ENCODE measurements at places on chromosomes 12 and 14.

- DNase-seq: no peak
Observed at GRCh38 chr12:30774599-30774998, 19.8 kb upstream of the CAPRIN2 start.

- DNase-seq: no peak
Observed at GRCh38 chr12:1564067-1564466, 30.3 kb downstream of the FBXL14 start.

- DNase-seq: peak; percentile 26
Observed at GRCh38 chr12:114013575-114014345, 47.6 kb upstream of the RBM19 start.

DNA sequence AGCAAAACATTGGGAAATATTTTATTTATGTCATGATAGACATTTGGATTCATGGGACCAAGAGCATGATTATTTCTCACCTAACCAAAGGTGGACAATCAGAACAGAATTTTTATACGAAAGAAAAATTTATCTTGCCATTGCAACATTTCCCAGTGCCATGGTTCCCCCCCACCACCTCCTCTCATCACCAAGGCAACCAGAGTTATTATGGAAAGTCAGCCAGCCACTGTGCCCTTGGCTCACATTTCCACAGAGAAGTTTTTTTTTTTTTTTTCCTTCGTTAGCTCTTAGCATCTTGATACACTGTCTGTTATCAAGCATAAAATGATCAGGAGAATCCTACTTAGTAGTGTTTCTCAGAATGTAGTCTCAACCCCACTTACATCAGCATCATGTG, 176.4 kb upstream of the TMTC1 start:
- DNase-seq: no peak

- DNase-seq: no peak
Observed at GRCh38 chr14:93862265-93862664, 64.9 kb upstream of the FAM181A start.

- no peak for DNase-seq
Observed at GRCh38 chr12:80979251-80979650, 41.5 kb upstream of the LIN7A start.

GRCh38 chr14:102903889-102904512, 18.5 kb upstream of the AMN start:
- no peak for DNase-seq

DNA sequence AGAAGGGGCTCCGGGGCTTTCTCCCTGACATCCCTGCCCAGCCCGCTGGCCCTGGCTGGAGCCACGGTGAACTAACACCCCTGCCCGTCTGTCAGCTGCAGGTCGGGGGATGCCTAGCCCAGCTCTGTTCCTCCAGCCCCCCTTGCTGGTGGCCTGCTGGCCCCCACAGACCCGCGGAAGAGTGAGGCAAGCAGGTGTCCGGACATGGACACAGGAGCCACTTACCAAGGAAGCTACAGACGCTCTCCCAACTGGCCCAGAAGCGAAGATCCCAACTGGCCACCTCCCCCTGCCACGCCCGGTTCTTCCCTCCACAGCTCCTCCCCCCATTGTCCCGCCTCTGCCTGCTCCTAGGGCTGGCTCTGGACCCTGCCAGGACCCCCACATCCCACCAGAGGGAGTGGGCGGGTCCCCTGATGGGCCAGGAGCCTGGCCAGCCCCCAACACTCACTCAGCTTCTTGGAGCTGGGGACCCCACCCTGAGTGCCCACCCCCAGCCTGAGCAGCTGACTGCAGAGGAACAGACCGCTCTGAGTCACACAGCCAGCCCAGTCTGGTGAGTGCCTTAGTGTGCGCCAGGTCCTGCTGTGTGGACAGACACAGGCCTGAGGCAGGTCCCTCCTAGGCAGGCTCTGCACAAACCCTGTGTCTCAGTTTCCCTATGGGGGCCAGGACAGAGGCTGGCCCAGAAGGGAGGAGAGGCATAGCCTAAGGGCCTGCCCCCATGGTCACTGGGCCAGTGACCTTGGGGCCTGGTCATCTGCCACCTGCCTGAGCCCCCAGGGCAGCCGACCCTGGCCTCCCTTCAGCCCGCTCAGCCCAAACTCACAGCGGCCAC, 7.7 kb downstream of the AHNAK2 start:
- no peak for DNase-seq

DNA sequence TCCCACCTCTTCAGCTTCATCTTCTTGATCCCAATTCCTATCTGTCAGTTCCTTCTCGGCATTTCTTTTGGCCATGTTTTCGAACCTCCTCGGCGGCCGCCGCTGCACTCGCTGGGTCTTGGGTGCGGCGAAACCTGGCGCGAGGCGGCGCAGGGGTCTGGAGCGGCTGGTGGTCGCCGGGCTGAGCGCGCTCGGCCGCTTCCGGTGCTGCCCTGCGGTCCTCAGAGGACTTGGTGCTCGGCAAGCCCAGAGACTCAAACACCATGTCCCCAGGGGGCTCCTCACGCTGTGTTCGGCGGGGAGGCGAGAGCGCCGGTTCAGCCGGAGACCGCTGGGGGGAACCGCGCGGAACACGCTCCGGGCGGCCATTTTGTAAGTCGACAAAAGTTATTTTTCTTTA, 51.8 kb downstream of the PPP1R36 start:
- DNase-seq: no peak

DNA sequence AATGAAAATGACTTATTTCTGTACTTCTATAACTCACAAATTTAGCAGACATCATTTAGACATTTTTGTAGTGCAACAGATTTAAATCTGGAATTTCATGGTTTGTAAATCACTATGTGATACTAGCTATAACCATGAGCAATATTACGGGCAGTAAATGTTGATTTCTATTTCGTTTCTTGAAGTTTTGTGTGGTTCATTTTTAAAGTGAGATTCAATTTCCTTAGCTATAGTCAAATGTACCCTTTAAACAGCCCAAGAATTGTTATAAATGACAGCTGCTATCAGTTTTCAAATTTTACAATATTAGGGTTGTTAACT, 30.2 kb downstream of the NUDT4 start:
- DNase-seq: no peak

GRCh38 chr12:109500406-109501185, 23.2 kb downstream of the UBE3B start:
- no peak for DNase-seq

- no peak for DNase-seq
Observed at GRCh38 chr14:71942904-71943694, 10.9 kb downstream of the RGS6 start.

GRCh38 chr12:6639151-6639801, 3.5 kb upstream of the LPAR5 start:
- no peak for DNase-seq

DNA sequence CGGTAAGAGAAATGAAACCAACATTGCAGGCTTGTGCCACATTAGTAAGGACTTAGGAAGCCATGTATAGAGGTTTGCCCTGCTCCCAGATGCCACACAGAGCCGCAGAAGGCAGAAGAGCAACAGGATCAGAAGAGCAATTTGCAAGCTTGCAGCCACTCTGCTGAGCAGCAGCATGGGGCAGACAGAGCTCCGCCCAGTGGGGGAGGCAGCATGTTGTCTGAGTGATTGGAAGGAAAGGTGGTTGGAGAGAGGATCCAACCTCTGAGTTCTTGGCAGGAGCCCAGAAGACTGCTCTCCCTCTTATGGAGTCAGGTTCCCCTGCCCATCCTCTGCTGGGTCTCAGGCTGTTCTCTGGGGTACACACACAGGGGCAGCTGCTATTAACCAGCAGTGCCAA, 2.3 kb upstream of the KRT6A start:
- peak; percentile 27 for DNase-seq

DNA sequence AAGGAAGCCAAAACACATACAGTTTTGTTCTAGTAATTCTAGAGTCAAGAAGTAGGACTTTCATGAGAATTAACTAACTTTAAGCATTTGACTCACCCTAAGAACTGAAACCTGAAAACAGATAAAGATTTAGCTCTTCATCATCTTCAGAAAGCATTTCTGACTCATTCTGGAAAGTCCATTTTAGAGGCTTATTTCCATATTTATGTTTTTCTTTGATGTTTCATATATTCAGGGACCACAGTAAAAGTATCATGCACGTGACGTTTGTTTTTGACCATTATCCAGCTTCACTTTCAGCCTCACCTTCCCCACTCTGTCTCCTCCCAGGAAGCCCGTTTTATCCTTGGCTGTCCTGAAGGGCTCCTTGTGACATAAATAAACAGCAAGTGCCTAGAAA, 79.2 kb downstream of the MDGA2 start:
- no peak for DNase-seq

DNA sequence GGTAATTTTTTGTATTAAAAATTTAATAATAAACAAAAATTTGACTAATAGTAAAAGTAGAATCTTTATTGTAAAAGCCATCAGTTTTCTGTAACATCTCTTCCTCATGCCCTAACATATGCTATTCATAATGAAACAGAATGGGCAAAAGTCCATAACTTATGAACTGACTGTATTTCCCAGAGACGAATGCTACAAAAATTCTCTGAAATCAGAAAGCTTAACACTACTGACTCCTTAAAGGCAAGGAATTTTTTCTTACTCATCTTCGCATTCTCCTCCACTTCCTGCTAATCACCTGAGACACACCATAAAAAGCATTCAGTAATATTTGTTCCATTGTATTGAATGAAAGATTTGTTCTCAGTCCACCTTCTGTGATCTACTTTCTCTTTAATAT, 17.6 kb downstream of the MON2 start:
- no peak for DNase-seq

DNA sequence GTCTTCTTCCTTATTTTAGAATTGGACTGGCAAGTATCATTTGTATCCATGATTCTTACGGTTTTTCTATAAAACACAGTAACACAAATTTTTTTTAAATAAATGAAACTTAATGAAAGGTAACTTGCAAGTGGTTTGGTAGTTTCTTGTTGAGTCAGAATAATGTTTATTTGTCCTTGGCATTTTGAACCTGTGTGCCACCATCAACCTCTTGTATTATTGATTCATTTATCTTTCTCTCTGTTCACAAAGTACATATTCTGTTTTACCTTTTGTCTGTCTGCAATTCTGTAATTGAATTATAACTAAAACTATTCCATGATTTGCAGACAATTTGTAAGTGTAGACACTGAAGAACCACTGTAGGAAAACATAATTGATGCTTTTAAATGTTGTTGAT, 54.7 kb downstream of the MIPOL1 start:
- DNase-seq: no peak

- DNase-seq: no peak
Observed at GRCh38 chr12:130290114-130290513, 47.6 kb upstream of the PIWIL1 start.

GRCh38 chr14:24310646-24311604, at the start of gene LTB4R:
TSS of gene LTB4R (plus strand) at chr14:24311502. CDS start at chr14:24315652, 4,150 bp downstream.
- no peak for DNase-seq

GRCh38 chr12:75970310-75970709, 61.3 kb downstream of the PHLDA1 start:
- DNase-seq: no peak

- DNase-seq: no peak
Observed at GRCh38 chr14:39265806-39266524, 32.2 kb downstream of the MIA2 start.

DNA sequence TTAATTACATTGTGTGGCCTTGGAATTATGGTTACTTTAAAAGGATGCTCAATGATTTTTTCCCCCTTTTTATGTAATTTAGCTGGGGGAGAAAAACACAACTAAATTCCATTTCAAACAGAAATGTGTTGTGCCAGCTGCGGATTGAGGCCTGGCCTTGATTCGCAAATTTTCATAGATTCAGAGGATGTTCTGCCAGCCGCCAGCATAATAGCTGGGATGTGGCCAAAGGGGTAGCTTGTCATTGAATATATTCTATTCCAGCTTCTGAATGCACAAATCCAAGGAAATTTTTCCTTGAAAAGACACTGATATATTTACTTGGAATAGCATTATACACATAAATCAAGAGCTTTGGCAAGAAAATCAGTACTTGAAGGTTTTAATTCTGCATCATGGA, 43.7 kb downstream of the TRHDE start:
- DNase-seq: no peak

DNA sequence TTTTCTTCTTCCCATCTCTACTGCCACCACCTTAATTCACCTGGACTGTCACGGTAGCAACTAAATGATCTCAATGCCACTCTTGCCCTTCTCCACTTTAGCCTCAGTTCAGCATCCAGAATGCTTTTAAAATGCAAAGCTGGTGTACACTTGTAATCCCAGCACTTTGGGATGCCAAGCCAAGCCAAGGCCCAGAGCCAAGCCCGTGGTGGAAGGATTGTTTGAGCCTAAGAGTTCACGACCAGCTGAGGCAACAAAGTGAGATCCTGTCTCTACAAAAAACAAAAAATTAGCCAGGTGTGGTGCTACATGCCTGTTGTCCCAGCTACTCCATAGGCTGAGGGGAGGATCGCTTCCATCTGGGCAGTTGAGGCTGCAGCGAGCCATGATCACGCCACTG, 5.9 kb downstream of the CIPC start:
- no peak for DNase-seq

DNA sequence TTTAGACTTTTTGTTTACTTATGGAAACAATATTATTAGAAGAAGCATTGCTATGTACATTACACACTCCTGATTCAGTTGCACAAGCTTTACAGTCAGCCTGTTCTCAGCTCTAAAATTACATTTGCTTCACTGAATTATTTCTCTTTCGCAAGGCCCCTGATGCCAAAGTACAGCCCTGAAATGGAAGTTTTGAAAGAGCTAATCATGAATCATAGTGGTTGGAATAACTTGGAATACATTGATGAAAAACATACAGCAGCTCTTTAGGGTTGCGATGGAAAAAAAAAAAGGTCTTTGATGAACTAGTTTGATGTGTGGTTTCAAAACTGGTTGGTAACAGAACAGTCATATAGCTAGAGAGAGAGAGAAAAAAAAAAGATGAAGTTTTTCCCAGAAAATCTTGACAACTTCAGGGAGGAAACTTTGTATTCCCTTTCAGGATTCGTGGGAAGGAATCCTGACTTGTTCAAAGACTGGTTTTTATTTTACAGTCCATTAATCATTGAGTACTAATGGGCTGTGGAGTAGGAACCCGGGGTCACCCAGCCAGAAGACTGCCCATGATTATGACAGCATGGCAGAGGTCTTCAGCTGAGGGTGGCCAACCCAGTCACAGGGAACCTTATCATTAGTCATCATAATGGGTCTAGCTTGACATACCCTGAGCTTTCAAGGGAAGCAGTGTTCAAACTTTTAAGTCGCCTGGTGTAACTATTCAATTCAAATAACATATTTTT, 460.1 kb downstream of the NAV3 start:
- no peak for DNase-seq

DNA sequence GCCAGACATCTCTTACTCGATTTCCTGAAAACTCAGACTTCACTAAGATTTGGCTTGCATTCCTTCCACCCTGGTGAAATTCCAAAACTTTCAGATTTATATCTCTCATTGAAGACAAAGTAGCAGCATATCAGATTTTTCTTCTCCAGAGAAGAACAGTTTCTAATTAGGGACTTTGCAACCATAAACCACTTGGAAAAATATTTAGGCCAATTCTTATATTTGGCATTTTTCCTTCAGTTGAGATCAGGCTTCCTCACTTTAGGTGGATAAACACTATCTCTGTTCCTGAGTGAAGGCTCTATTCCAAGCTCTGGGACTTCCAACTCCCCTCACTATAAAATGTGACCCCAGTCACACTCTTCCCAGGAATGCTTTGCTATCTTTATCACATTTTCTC, 1434.3 kb upstream of the FLRT2 start:
- no peak for DNase-seq

Measured in HEK293T (cell line).